ENCODE measurements at places on chromosomes 3 and 15.

GRCh38 chr15:64850778-64851502 is 9.2 kb downstream of the PLEKHO2 start:
- DNase-seq = no peak

GRCh38 chr3:61685755-61686154 is 124.4 kb downstream of the PTPRG start:
- no peak for DNase-seq

GRCh38 chr3:125694761-125695294 is 99.5 kb upstream of the OSBPL11 start:
- no peak for DNase-seq

DNA sequence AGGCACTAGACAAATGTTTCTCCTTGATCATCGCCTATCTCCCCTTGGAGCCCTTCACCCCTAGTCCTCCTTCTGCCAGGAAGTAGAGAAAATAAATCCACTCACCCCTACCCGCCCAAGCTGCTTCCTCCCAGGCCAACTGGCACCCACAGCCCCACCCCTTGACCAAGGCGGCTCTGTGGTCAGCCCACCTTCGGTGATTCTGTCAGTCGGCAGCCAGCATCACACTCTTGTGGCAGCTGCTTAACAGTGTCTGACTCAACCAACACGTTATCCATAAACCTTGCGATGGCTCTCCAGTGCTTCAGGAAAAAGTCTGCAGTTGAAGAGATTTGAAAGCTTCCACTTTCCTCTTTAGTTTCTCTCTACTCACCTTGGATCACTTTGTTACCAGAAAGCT is 7.6 kb downstream of the SHF start:
- DNase-seq = no peak

- no peak for DNase-seq
Observed at GRCh38 chr15:71082803-71083202, 32.5 kb upstream of the THSD4 start.

DNA sequence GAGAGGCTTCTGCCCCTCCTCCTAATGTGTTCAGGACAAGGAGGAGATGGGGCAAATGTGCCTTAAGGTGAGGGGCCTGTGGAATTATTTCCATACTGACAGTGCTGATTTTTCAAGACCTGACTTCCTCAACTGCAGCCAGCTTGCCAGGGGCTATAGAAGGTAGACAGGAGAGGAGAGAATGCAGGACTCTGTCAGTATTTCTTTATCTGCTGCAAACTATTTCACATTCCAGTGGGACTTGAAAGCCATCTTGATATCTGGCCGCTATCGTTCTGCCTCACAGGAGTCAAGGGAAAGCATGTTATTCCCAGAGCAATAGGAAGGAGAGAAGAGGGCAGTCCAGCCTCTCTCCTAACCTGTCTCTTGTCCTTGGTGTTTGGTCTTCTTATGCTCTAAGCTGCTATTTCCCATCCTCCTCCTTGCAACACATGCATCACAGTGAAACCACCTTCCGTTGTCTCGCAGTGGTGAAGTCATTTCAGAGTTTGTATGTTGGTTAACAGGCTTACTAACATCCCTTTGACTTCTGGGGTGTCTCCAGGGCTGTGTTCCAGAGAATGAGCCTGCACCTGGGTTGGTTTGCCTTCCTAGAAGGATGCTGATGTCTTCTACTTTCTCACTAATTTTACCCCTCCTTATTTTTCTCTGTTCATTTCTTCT is 95.1 kb upstream of the MRPS22 start:
- DNase-seq = no peak

- no peak for DNase-seq
Observed at GRCh38 chr3:119642746-119643473, 17.5 kb downstream of the POPDC2 start.

GRCh38 chr3:57764794-57765193 is 8.7 kb downstream of the SLMAP start:
- no peak for DNase-seq

DNA sequence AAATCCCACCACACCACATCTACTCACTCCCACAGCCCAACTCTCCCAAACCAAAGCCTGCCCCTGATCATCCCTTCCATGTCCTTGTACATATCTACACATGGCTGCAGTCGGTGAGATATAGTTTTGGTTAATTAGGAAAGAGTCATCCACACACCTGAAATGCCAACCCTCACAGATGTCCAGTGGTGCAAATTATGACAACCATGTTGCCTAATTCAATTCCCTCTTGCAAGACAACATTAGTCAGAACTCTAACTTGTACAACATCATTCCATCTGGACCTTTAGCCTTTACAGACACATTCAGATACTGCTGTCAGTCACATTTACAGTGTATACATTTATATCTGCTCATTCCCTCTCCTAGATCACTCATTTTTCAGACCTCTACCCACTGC is 41.2 kb downstream of the TUBGCP4 start:
- DNase-seq = no peak

DNA sequence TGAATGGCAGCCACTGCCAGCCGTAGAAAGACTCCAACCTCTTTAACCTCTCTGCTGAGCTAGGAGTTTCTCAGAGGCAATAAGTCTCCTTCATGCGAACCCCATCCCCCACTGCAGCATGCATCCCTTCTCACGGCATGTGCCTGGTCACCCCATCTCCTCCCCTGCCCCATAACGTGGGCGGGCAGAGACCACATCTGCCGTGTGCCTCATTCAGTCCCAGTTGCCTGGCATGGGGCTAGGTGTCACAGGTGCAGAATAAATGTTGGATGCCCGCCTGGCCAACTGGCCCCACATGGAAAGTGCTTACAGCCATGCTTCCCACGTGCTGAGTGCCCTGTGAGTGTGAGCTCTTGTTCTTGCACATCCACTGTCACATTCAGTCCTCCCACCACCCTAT is 43.5 kb upstream of the NTRK3 start:
- DNase-seq = no peak

- DNase-seq = no peak
Observed at GRCh38 chr3:184540777-184541681, 20.6 kb upstream of the EPHB3 start.

GRCh38 chr3:192408647-192409200 is 318.6 kb downstream of the FGF12 start:
- DNase-seq = no peak

- no peak for DNase-seq
Observed at GRCh38 chr3:196894557-196895295, 27.0 kb downstream of the SENP5 start.

DNA sequence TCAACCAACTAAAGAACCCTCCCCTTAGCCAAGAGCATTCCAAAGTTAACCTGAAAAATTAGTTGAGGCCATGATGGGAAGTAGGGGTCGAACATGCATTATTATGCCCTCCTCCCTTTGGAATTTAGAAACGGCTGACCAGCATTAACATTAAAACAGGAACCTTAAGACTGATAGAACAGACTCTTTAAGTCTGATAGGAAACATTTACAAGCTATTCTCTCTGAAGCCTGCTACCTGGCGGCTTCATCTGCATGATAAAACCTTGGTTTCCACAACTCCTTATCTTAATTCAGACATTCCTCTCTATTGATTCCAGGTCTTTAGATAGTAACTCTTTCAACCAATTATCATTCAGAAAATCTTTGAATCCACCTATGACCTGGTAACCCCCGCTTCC is 331.0 kb downstream of the CGGBP1 start:
- DNase-seq = no peak

All from HS-27A (cell line).